Stimulated activated CD4-positive, alpha-beta T cell treated with anti-CD3 and anti-CD28 coated beads, Interleukin-12 subunit alpha, Interleukin-12 subunit beta, amount 100 ng/mL, for 48 hours (primary cell): ENCODE measurements at places on chromosomes 5 and 9.

- DNase-seq, result no peak
These were observed 433.0 kb downstream of the TLE1 start for GRCh38 chr9:81256368-81256767.

DNA sequence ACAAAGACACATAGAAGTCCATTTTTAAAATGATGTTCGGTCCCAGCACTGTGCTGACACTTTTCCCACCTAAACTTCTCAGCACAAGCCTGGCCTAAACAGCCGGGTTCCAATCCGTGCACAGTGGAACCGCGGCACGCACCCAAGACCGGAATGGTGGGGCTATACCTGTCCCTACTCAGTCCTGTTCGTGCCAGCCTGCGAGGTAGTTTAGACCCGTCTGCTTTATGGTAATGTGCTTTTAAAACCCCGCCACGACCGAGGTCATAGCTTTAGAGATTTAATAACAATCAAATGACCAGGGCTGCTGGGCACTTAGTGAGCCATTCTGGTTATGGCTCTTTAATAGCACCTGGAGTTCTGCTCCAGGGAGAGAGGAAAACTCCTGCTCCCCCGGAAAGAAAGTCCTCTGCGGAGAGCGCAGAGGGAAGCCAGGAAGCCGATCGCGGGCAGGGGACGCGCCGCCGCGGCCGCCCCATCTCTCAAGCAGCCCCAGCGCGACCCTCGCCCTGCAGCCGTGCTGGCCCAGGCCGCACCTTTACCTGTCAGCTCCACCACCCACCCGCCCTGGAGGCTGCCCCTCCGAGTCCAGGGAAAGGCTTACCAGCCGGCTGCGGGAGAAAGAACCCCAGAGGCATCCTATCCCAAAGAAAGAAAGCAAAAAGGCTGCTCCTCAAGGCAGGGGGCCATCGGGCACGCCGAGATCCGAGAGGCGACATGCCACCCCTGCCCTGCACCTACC lies 511 bp downstream of the ARL15 start:
- DNase-seq, result peak; percentile 5

DNA sequence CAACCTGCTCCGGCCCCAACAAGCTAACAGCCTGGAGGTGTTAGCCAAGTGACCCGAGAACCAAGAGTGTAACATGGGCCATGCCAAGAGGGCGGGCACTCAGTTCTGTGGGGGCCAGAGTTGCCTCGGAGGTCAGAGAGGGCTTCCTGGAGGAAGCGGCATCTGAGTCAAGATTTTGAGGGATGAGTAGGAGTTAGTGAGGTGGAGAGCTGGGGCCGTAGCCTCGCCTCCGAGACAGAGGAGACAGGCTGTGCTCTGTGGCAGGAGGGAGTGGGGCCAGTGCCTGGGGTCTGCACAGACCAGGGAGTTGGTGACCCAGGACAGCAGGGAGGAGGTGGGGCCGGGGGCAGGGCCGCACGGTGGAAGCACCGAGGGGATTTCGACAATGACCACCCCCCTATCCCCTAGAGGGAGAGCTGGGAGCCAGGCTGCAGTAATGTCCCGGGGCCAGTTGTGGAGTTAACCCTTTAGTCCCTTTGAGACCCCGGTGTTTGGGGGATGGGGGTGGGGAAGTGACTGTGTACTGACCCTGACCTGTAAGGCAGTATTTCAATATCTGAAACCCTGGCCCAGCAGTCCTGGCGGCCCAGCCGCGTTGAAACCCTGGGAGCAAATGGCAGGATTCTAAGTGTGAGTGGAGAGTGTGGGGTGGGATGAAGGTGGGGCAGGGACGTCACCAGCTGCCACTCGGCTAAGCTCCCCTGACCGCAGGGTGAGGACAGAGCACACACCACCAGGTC lies 148.7 kb upstream of the COL5A1 start:
- no peak for DNase-seq

- DNase-seq, result no peak
These were observed 253.4 kb upstream of the SLC24A2 start for GRCh38 chr9:20042128-20042711.

GRCh38 chr9:130343445-130343918 lies 77.9 kb downstream of the HMCN2 start:
- peak; percentile 8 for DNase-seq
